ENCODE measurements at places on chromosomes 1 and 21.

DNA sequence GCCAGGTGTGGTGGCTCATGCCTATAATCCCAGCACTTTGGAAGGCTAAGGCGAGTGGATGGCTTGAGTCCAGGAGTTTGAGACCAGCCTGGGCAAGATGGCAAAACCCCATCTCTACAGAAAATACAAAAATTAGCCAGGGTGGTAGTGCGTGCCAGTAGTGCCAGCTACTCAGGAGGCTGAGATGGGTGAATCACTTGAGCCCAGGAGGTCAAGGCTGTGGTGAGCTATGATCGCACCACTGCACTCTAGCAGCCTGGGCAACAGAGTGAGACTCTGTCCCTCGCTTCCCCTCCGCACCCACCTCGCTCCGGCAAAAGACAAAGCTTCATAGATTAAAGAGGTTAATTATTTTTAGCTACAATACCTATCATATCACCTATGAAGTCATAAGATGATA is 100.0 kb downstream of the HHAT start:
- DNase-seq: no peak

DNA sequence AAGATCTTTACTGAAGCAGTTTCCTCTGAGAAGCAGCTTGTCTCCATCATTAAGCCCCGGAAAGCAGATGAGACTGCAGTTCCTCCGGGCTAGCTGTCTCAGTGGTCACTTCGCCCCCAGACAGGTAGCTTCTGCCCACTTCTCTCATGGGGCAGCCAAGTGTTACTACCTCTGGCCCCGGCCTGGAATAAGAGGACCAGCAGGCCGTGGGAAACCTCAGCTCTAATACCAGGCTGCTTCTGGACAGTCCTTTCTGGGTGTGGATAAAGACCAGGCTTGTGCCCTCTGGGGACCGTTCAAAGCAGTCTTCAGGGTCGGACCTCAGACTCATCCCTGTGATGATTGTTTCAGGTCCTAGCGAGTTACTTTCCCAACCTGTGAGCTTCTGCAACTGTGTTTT is 54.8 kb downstream of the RUNX3 start:
- no peak for DNase-seq

DNA sequence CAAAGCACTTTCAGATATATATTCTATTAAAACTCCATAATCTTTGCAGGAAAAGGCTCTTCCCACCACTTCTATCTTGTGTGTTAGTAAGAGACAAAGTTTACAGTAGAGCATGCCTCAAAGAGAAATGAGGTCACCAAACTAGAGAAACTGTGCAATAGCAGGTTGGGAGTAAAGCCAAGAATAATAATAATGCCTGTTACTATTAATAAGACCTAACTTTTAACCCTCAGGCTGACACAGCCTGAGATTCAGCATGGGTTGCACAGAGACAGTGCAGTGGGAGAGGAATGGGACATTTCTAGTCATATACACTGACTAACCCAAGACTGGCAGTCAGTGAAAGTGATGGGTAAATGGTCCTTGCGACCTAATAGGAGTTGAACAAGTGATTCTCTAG is 320.2 kb upstream of the NFIA start:
- DNase-seq: no peak

DNA sequence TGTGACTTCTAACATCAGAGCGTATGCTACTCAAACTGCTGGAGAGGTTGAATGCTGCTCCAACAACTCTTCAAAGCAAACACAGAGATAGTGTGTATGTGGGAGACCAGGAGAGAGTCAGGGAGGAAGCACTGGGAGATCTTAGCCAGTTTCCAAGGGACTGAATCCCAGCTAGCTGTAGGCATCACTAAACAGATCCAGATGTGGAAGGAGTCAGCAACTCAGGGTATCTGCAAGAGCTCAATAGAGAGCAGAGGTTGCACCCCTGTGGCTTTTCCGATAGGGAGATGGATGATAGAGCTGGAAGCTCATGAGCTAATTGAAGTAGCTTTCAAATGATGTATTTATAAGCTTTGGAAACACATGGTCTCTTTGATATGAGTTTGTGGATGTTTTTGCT is 168.9 kb upstream of the HOOK1 start:
- no peak for DNase-seq

- no peak for DNase-seq
These were observed 106.4 kb downstream of the KCND3 start for GRCh38 chr1:111882986-111883560.

GRCh38 chr1:232353001-232353400 is 276.9 kb downstream of the SIPA1L2 start:
- no peak for DNase-seq

DNA sequence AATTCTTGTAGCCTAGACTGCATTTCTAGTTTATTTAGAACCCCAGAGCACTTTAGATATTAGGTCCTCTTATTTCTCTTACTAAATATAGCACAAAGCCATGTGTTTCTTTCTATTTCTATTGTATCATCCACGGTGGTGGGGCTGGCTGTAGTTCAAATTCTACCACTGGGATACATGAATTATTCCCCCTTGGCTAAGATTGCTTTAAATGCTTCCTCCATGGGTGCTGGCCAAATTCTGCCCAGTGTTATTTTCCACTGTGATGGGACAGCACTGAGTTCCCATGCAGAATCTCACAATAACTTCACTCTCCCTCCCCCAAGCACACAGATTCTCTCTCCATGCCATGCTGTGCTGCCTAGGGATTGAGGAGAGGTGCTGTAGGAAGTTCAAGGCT is 41.5 kb upstream of the GBP6 start:
- no peak for DNase-seq

DNA sequence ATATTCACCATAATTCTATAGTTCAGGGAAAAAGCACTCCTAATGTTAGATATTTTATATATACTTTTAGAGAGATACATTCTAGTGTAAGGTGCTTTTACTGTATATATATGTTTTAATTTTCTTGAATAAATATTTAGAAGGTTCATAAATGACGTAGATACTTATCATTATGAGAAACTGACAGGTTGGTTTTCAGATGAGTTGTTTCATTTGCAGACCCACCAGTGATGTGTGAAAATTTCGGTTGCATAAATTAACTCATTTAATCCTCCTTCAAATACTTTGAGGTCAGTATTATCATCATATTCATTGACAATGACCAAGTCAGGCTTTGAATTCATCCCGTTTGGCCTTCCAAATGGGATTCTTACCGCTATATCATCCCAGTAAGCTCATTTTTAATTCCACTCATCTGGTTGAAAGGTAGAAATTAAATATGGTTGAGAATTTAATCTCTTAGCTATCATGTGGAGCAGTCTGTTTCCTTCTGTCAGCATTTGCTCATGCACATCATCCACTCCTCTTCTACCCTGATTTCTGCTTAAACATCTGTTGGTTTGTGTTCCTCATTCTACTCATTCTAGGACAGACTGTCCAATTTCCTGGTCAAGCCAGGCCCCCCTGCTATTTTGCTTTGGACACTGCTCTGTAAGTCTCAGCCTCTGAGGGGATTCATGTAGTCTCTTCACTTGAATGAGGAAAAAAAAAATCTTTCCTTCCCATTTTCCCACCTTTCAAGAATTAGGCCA is 1156.6 kb downstream of the PLA2G4A start:
- DNase-seq: no peak

DNA sequence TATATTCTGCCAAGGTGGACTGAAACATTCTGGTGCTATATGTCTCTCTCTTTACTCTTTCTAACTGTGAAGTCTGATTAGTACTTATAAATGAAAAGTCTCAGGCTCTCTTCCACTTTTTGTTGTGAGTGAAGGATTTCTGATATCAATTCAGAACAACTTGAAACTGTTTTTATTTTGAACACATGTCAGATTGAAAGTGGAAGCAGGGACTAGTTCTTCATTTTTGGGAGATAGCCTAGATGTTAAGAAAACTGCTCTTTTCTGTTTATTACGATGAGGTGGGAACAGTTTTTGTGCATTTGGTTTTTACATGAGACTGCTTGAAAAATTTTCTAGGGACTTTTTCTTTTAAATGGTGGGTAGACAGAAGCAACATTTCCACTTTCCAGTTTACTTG is 14.5 kb upstream of the GBP3 start:
- DNase-seq: no peak

DNA sequence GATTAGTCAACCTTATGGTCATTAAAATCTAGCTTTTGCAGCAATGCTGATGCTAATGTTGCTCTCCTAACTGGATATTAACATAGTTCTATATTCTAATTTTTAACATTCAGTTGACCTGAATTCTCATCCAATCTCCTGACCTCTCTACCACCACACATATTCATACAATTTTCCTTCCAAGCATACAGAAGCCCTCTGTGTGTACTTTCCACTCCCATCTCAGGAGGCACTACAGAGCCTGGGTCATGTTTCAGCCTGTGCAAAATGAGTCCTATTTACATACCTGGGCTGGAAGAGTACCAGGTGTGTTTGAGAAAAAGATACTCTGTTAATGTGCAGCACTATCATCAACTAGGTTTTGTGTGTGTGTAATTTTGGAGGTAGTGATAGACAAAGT is 486.3 kb downstream of the NEGR1 start:
- DNase-seq: no peak

DNA sequence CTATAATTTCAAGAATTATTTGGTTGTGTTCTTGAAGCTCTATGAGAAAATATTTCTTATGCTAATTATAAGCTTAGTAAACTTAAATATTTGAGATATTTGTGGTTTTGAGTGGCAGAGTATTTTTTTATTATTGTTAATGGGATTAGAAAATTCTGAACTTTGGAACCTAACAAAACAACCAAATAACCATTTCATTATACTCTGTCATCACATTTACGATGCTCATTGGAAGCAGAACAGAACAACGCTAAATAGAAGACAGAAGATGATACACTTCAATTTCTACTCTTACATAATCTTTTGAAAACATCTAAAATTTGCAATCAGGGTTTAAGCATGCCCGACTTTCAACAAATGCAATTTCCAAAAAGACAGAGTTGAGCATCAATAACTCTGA is 270.2 kb downstream of the PTPRC start:
- no peak for DNase-seq

Measured in T-helper 2 cell (primary cell).